Pancreas (tissue), 10 donors: ENCODE measurements at places on chromosomes 2 and 18.
A peak's percentile ranks its signal among the peaks of the same experiment; 100 is the strongest.

DNA sequence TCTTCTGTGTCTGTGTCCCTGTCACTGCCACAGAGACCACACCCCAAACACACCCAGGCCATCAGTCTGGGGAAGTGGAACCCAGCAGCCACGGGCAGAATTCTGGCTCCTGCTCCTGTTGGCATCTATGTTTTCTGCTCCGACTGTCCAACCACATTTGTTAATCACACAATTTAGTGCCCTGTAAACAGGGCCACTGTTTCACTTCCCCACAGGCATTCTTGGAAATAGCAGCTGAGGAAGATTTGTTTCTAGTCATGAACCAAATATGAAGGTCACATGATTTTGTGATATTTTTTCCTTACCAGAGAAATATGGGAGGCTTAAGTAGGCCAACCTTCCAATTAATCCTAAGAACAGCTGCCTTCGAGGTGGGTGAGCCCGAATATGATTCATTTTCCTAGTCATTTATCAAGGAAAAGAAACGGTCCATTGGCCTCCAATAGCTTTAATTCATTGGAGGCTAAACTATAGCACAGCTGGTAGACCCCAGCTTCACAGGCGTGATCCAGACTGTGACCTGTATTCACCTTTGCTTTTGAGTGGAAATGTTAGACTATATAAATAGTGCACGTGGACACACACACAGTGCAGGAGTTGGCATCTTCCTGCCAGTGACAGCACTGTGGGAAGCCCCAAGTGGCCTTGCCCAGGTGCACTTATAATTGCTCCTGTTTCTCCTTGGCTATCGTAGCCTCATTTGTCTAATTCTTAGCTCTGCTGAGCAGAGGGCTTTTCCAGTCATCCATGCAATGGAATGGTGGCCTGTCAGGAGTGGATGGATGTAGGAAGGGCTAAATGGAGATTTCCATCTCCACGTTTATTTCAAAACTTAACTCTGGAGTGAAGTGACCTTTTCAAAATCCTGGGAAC, 267.9 kb downstream of the LPIN1 start:
- no peaks in the 10 kb centered on the region for H3K36me3 ChIP-seq
- DNase-seq: no peak
- H3K27me3 ChIP-seq: no peaks in the 10 kb centered on the region

DNA sequence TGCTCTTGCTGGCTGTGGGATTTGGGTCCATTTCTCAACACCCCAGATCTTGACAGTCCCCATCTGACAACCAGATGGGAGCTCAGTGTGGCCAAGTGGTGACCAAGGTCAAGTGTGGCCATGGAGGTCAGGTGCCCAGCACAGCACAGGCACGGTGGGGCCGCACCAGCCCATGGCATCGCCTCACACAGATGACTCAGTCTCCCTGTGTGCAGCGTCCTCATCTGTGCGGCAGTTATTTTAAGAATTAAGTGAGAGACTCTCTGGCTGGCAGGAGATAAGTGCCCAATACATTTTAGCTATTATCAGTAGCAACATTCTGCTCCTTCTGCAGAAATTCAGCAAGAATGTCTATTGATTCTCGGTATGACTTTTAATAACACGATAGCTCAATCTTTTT, 167.2 kb downstream of the DDX1 start:
- H3K4me1 ChIP-seq: no peaks in the 10 kb centered on the region
- H3K4me3 ChIP-seq: no peak overlapping the region
- H3K36me3 ChIP-seq: no peaks in the 10 kb centered on the region
- DNase-seq: no peak
- H3K27me3 ChIP-seq: no peaks in the 10 kb centered on the region

GRCh38 chr18:53819174-53819573, 405.3 kb downstream of the MBD2 start:
- no peaks in the 10 kb centered on the region for H3K27me3 ChIP-seq
- no peak overlapping the region for H3K4me3 ChIP-seq
- no peak for DNase-seq
- no peak overlapping the region for H3K27ac ChIP-seq

GRCh38 chr18:35688757-35689156, 107.2 kb downstream of the GALNT1 start:
- H3K4me1 ChIP-seq: no peaks in the 10 kb centered on the region
- no peak overlapping the region for H3K4me3 ChIP-seq
- no peaks in the 10 kb centered on the region for H3K36me3 ChIP-seq
- no peaks in the 10 kb centered on the region for H3K27me3 ChIP-seq
- DNase-seq: no peak

GRCh38 chr2:109304731-109305470, 175.9 kb downstream of the SH3RF3 start:
- no peak overlapping the region for H3K27ac ChIP-seq
- no peaks in the 10 kb centered on the region for H3K27me3 ChIP-seq
- no peak for DNase-seq
- no peaks in the 10 kb centered on the region for H3K36me3 ChIP-seq
- H3K4me3 ChIP-seq: no peak overlapping the region
- no peaks in the 10 kb centered on the region for H3K4me1 ChIP-seq

DNA sequence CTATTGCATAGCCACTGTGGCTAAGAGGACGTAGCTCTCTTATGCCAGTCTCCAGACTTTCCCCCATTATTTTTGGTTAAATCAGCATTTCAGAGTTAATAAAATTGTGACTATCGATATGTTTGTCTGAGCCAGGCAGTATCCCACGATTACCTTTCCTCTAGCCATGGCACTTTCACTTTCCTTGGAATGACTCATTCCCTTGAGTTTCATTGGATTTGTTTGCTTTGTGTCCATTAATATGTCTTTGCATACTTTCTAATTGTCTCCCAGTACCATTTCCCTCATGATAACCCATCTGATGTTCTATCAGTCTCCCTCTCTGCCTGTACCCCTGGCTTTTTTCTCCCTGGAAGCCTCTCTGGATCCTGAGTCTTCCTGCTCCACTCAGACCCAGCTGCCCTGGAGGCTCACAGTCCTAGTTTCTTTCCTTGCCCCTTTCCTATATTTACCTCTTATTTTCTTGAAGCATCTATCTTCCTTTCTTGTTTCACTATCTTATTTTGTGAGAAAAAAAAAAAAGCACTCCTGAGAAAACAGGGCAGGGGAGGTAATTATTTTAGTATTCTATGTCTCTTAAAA, 126.1 kb downstream of the MTX2 start:
- DNase-seq: no peak
- H3K4me1 ChIP-seq: no peaks in the 10 kb centered on the region
- no peak overlapping the region for H3K4me3 ChIP-seq
- H3K27me3 ChIP-seq: no peaks in the 10 kb centered on the region
- no peak overlapping the region for H3K27ac ChIP-seq
- no peaks in the 10 kb centered on the region for H3K36me3 ChIP-seq

GRCh38 chr2:30372826-30373225, 74.2 kb upstream of the LCLAT1 start:
- H3K4me1 ChIP-seq: no peaks in the 10 kb centered on the region
- no peaks in the 10 kb centered on the region for H3K36me3 ChIP-seq
- H3K27ac ChIP-seq: no peak overlapping the region

DNA sequence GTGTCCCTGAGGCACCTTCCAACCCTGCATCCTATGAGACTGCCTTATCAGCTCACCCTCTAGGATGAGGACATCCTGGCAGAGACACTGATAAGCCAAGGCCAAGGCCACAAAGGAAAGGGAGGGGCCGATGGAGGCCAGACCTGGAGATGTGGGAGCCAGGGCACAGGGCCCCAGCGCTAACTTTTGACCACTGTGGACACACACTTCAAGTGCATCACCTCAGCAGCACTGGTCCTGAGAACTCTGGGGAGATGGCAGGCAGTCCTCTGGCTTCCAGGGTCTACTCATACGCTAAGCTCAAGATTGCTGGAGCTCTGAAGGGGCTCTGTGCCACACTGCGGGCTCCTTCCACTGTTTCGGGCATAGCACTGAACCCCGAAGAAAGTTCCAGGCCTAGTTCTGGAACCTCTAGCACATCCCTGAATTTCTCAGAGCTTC, 100.2 kb upstream of the ID2 start:
- no peak overlapping the region for H3K27ac ChIP-seq
- no peak overlapping the region for H3K4me3 ChIP-seq
- H3K36me3 ChIP-seq: no peaks in the 10 kb centered on the region
- H3K4me1 ChIP-seq: peaks cover 10% of the 10 kb centered on the region
- peak; percentile 10 for DNase-seq

GRCh38 chr2:177692783-177693269, 300.3 kb downstream of the AGPS start:
- no peak overlapping the region for H3K4me3 ChIP-seq
- no peaks in the 10 kb centered on the region for H3K36me3 ChIP-seq
- no peaks in the 10 kb centered on the region for H3K4me1 ChIP-seq
- no peak for DNase-seq
- H3K27ac ChIP-seq: peak overlapping the region; percentile 55

DNA sequence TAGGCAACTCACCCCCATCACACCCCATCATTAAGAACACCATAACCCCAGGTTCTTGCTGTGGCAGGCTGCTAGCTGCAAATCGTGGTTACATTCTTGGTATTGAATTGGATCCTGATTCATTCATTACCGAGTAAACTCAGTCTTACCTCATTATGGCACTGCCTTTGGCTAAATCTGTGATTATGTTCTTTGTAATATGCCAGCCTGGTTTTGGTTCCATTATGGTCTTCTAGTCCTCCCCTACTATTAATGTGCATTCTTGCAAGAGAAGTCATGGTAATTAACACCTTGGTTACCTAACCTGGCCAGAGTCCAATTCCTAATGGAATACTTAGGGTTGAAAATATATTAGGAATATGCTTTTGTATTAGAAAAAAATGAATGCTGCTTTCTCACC, 258.9 kb upstream of the APCDD1 start:
- H3K27me3 ChIP-seq: no peaks in the 10 kb centered on the region
- H3K27ac ChIP-seq: no peak overlapping the region
- no peaks in the 10 kb centered on the region for H3K4me1 ChIP-seq
- no peaks in the 10 kb centered on the region for H3K36me3 ChIP-seq
- no peak overlapping the region for H3K4me3 ChIP-seq
- DNase-seq: no peak

GRCh38 chr2:74845217-74845751, 11.4 kb downstream of the HK2 start:
- peaks cover 10% of the 10 kb centered on the region for H3K4me1 ChIP-seq
- no peaks in the 10 kb centered on the region for H3K27me3 ChIP-seq
- H3K36me3 ChIP-seq: no peaks in the 10 kb centered on the region
- no peak overlapping the region for H3K4me3 ChIP-seq
- peak overlapping the region; percentile 83 for H3K27ac ChIP-seq

DNA sequence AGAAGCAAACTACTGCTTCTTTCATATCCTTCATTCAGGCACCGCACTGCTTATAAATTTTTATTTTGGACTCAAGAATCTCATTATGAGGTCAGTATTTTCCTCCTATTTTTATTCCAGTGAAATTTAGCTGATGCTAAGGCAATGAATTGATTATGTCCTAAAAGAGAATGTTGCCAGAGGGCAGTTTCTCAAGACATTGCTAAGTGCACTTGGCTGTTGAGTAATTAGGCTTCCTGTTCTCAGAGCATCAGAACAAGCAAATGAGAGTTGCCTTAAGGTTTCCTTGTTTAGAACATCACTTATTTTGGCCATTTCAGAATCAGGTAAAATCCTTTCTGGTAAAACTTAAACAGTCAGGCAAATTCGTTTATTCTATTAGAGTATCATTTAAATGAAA, 548.6 kb upstream of the ZEB2 start:
- no peak overlapping the region for H3K27ac ChIP-seq
- H3K4me1 ChIP-seq: no peaks in the 10 kb centered on the region
- no peaks in the 10 kb centered on the region for H3K27me3 ChIP-seq
- H3K4me3 ChIP-seq: no peak overlapping the region
- DNase-seq: no peak

- no peak overlapping the region for H3K27ac ChIP-seq
- no peaks in the 10 kb centered on the region for H3K4me1 ChIP-seq
- no peak overlapping the region for H3K4me3 ChIP-seq
- H3K36me3 ChIP-seq: no peaks in the 10 kb centered on the region
- DNase-seq: no peak
These were observed 31.6 kb downstream of the INSIG2 start for GRCh38 chr2:118119761-118120400.

DNA sequence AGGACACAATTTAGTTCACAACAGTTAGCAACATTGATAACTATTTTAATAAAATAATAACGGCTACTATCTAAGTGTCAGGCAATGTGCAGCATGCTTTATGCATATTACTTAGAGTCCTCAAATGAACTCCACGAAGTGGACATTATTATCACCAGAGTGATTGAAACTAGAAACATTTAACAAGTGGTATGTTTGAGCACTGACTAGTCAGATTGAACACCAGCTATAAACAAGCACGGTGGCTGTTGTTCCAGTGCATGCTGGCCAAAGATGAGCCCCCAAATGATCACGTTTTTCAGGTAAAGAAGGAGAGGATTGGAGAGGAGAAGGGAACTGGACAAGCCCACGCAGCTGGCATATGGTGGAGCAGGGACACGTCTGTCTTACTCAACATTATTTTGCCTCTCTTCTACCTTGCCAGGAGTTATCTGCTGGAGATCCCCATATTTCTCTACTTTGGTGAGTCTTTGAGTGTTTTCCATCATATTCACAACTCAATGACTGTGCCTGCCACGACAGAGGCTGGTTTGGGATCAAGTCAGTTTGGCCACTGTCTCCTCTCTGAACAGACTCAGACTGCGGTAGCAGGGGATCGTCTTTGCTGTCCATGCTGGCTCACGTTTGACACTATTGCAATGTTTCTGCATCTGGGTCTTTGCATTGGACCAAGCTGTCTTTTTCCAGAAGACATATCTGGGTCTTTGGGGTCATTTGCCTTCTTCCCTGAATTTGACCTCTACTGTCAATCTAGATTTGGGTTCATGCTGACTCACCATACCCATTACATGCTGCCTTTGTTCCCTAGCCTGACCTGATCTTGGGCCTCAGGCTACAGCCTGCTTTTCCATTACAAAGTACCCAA, 66.0 kb upstream of the ACSL3 start:
- no peak overlapping the region for H3K4me3 ChIP-seq
- no peaks in the 10 kb centered on the region for H3K36me3 ChIP-seq
- no peak overlapping the region for H3K27ac ChIP-seq
- no peaks in the 10 kb centered on the region for H3K27me3 ChIP-seq

- H3K36me3 ChIP-seq: no peaks in the 10 kb centered on the region
- peak; percentile 59 for DNase-seq
- H3K27ac ChIP-seq: no peak overlapping the region
- no peak overlapping the region for H3K4me3 ChIP-seq
- H3K4me1 ChIP-seq: peaks cover 5% of the 10 kb centered on the region
These were observed 27.1 kb downstream of the PSD4 start for GRCh38 chr2:113200736-113201490.

GRCh38 chr18:6730416-6731221, 1.1 kb downstream of the ARHGAP28 start:
- DNase-seq: no peak
- H3K4me1 ChIP-seq: peaks cover 4% of the 10 kb centered on the region
- H3K4me3 ChIP-seq: peak overlapping the region; percentile 42
- H3K36me3 ChIP-seq: no peaks in the 10 kb centered on the region
- H3K27me3 ChIP-seq: no peaks in the 10 kb centered on the region

- H3K36me3 ChIP-seq: no peaks in the 10 kb centered on the region
- H3K4me1 ChIP-seq: peaks cover 17% of the 10 kb centered on the region
- no peak for DNase-seq
- H3K27me3 ChIP-seq: no peaks in the 10 kb centered on the region
These were observed 2.4 kb upstream of the RBM45 start for GRCh38 chr2:178109813-178110212.
